ENCODE measurements at places on chromosomes 7 and 10.

GRCh38 chr7:30505174-30505697 lies 607 bp upstream of the GGCT start:
- DNase-seq, result no peak

DNA sequence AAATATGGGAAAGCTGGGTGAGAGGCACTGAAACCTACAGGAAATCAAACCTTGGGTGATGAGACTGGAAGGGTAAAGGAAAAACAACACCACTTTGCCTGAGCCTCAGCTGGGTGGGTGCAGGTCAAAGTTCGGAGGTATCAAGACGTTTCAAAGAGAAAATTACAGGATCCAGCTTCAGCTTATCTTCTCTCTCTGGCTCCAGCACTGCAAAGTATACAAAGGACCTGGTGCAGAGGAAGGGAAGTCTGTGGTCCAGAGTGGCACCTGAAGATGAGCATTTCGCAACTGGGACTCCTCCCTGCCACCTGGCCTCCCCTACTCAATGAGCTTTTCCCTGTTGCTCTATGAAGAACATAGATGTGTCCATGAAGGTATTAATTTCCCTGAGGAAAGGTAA lies 6.4 kb upstream of the FXYD4 start:
- no peak for DNase-seq

DNA sequence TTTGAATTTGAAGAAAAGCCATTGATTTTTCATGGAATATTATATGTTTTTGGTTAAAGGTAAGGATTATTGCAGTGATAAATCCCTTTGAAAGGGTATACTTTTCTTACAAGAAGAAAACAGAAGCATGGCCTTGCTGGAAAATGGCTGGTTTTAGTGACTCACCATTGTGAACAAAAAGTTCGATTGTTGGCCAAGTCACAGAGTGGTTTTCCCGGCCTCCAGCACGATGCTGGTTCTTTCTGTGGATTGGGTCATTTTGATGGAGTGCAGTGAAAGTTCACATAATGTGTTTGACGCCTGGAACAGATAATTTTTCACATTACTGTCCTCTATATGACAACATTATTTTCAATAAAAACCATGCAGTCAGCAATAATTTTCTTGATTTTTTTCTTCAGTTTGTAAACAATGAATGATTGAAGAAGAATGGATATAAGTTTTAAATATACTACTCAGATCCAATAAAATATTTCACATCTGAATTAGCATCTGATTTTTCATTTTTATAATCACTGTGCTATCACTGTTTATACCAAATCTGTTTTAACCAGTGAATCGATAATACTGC lies 60.9 kb downstream of the RBM20 start:
- DNase-seq, result no peak

DNA sequence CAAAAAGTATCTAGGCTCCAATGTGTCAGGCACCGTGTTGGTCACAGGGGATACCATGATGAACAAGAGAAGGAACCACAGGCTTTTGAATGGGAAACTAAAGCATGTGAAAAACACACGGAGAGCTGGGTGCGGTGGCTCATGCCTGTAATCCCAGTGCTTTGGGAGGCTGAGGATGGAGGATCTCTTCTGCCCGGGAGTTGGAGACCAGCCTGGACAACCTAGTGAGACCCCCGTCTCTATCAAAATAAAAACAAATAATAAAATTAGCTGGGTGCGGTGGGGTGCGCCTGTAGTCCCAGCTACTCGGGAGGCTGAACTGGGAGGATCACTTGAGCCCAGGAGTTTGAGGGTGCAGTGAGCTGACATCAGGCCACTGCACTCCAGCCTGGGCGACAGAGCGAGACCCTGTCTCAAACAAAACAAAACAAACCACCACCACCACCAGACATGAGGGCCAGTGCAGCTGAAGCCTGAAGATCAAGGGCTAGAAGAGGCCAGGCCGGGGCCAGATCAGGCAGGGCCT lies 611 bp upstream of the COPS6 start:
- no peak for DNase-seq

DNA sequence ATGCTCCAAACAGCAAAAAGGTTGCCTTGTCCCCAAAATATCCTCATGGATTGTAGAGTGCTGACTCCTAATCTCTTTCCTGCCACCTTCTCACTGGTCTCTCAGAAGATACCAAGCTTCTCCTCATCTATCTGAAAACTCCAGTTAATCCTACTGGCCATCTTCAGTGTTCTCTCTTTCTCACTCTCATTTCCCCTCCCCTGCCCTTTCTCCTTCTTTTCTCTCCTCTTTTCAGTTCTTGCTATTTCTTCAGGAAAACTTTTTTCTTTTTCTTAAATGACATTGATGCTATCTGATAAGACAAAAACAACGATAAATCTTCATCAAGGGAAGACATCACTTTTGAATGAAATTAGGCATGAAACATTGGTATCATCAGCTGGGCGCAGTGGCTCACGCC lies 109.8 kb downstream of the USP6NL start:
- DNase-seq, result no peak

GRCh38 chr7:150972741-150973140 lies 5.4 kb downstream of the KCNH2 start:
- DNase-seq, result no peak

DNA sequence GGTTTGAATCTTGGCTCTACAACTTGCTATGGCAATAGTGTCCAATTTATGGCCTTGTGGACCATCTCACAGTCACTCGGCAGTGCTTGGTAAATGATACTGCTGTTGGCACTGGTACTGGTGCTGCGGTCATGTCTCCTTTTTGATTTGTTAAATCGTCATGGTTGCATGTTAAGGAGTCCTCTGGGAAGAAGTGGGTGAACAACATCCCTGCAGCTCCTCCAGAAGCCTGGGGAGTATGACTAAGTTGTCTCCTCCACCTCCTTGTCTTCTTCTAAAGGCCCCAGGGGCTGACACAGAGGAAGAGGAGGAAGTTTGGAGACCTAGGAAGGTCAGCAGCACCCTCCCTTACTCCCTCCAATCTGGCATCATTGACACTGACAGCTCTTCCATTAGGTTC lies 8.5 kb downstream of the ITPRIP start:
- DNase-seq, result no peak

DNA sequence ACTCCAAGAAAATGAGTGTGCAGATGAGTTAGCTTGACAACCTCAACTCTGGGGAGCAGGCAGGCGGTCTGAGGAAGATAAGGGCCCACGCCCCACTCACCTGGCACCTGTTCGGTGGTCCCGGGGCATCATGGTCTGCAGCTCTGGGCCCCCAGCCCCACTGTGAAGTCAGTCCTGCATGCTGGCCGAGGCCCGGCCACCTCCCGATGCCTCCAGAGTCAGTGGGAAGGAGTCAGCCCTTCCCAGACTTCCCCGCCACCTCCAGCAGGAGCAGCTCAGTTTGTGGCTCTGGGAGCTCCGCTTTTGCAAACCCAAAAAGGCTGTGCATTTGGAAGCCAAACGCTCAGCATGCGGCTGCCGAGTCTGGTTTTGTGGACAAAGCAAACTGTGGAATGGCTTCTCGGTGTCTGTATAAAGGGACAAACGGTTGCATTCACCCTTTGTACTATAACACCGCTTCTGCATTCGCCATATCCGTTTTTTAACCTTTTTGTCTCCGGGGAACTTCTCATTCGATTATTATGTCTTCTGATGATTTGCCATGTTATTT lies 167.3 kb downstream of the CCDC3 start:
- no peak for DNase-seq

DNA sequence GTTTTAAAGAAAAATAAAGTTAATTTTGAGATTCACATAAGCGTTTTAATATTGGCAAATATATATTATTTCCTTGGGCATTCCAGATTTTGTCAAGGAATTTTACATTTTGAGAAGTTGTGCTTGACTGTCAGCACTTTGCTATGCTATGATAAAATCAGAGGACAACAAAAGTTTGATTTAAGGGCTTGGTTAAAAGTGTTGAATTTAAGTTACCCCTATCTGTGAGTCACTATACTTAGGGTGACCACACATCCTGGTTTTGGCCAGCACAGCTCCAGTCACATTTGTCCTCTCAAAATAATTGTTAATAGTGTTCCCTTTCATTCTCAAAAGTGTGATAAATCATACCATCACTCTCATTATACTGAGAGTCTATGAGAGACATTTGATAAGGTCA lies 34.2 kb upstream of the ANK3 start:
- DNase-seq, result no peak

DNA sequence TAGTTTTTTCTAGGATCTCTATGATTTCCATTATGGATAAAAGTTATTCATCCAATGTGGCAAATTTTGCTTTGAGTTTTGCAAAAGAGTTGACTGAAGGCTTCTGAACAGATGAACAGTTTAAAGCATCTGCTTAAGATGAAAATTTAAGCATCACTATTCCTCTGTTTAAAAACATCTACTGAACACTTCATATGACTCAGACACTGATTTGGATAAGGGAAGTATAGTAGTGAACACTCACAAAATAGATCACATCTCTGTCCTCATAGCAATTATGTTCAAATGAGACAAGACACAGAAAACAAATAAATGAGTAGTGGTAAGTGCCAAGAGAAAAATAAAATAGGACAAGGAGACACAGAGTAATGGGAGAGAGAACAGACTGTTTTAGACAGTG lies 157.3 kb downstream of the MBL2 start:
- DNase-seq, result no peak

GRCh38 chr7:118758582-118758981 lies 534.1 kb downstream of the ANKRD7 start:
- DNase-seq, result no peak

DNA sequence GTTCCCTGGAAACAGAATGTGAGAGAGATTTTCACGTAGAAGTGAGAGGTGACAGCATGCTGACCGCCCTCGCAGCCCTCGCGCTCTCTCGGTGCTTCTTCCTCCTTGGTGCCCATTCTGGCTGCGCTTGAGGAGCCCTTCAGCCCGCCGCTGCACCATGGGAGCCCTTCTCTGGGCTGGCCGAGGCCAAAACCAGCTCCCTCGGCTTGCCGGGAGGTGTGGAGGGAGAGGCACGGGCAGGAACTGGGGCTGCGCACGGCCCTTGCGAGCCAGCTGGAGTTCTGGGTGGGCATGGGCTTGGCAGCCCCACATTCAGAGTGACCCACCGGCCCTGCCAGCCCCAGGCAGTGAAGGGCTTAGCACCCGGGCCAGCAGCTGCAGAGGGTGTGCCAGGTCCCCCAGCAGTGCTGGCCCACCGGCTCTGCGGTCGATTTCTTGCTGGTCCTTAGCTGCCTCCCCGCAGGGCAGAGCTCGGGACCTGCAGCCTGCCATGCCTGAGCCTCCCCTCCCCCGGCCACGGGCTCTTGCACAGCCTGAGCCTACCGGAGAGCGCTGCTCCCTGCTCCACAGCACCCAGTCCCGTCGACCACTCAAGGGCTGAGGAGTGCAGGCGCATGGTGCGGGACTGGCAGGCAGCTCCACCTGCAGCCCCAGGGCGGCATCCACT lies 888.7 kb upstream of the ZWINT start:
- DNase-seq, result no peak

- DNase-seq, result no peak
Measured at GRCh38 chr7:122306320-122307227, 2.0 kb upstream of the FEZF1 start.

DNA sequence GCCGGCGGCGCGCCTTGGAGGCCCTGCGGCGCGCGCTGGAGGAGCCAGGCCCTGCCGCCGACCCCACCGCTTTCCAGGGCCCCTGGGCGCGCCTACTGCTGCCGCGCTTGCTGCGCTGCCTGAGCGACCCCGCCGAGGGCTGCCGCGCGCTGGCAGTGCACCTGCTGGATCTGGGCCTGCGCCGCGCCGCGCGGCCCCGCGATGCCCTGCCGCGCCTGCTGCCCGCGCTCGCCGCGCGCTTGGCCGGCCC lies 280 bp downstream of the DNAAF5 start:
- DNase-seq, result no peak

GRCh38 chr10:60155099-60155877 lies 234.4 kb downstream of the ANK3 start:
- no peak for DNase-seq

DNA sequence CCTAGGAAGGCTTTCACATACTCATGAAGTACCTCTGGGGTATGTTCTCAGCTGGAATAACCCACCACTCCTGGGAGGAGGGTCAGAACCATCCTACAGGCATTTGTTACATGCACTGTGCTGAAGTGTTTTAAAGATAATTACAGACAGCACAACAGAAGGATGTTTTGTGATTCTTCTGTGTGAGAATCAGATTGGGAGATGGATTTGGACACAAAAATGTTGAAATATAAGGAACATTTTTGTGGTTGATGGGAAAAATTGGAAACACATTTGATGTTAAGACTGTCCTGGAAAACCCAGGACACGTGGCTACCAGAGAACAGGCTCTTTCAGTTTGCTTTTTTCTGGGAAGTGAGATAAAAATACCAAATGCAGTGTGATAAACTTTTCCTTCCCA lies 61.4 kb downstream of the BICC1 start:
- no peak for DNase-seq

DNA sequence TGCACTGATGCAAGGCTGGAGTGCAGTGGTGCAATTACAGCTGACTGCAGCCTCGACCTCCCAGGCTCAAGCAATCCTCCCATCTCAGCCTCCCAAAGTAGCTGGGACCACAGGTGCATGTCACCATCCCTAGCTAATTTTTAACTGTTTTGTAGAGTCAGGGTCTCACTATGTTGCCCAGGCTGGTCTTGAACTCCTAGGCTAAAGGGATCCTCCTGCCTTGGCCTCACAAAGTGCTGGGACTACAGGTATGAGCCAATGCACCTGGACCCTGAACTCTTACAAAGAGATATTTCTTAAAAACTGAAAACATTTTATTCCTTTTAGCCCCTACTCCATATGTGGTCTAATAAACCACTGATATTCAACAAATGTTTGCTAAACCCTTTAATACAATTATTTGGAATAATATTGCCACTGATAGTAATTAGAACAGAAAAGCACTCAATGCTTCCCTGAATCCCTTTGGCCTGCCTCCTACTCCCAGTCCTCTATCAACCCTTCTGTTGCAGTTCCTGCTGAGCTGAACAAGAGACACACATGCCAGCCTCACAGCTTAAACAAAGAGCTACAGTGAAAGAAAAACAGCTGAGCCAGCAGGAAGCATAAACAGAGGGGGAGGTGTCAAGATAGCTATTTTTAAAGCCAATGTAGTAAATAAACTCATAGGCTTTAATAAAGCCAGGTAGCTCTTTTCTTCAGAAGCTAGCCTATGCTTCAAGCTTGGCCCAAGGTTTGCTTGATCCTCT lies 7.0 kb upstream of the GNAI1 start:
- no peak for DNase-seq

DNA sequence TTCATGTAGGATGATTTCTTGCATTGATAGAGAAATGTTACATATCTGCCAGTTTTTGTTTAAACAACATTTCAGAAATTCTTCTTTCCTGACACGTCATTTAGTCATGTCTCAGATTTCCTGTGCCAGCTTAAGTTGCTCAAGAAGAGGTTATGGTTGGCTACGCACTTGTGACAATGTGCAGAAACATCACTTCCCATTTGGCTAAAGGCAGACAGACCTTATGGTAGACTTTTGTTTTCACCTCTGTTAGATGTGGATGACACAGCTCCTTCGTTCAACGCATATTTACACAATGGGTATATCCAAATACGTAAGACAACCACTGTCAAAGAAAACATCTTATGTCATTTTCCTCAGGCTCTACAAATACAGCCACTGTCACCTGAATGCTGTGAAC lies 125.8 kb downstream of the DOCK4 start:
- DNase-seq, result peak; percentile 89
